ENCODE measurements at places on chromosomes 11 and 22. TPM values are rescaled to one million over a fixed set of nuclear protein-coding genes. Genes with fewer than 3 reads are reported as not detected.

DNA sequence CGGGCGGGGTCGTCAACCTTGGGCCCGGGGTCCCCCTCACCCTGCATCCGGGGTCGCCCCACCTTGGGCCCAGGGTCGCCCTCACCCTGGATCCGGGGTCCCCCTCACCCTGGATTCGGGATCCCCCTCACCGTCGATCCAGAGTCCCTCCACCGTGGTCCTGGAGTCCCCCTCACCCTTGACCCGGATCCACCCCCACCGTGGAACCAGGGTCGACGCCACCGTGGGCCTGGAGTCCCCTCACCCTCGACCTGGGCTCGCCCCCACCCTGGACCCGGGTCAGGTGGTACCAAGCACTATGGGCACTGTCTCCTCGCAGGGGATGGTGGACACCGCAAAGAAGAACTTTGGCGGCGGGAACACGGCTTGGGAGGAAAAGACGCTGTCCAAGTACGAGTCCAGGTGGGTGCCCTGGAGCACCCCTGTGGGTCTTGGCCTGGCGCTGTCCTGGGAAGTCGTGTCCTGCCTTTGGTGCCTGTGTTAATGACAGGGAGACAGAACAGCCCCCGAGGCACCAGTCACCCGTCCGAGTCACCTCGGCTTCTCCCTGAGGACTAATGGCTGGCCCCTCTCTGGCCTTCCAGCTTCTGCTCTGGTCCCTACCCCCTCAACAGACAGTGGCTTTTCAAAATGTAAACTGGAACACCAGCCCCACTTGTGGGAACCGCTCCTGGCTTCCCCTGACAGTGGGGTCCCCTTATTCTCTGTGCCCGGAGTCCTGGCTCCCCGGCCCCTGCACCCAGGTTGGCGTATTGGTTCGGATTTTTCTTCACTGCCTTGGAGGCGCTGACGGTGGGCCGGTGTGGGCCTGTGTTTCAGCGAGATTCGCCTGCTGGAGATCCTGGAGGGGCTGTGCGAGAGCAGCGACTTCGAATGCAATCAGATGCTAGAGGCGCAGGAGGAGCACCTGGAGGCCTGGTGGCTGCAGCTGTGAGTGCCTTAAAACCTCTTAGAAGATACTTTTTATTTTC, 762 bp downstream of the CRELD2 start:
- no peak for DNase-seq

GRCh38 chr11:44125598-44125997, 30.1 kb downstream of the EXT2 start:
- no peak for DNase-seq

DNA sequence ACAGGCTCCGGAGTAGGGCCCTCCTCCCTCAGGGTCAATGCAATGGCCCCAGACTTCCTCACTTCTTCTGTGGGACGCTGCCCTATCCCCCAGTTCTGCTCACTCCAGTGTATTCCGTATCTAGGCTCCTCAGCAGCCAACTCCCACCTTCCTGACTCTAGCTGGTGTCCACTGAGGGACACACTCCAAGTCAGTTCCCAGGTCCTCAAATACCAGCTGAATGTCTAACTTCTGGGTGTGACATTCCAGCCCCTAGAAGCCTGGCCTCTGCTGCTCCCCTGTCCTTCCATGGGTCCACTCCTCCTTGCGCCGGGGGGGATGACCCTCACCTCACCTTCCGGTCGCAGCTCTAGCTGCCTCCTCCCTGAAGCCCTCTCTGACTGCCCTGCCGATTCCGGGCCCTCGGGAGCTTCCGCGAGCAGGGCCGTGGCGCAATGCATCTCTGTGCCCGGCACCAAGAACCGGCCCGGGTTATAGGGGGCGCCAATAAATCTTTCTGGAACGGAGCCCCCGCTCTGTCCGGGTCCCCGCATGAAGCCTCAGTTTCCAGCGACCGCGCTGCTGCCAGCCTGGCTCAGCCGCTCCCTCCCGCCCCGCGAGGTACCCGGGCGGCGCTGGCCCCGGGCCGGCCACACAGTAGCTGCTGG, 15.4 kb downstream of the BAD start:
- DNase-seq = no peak

- DNase-seq = no peak
Observed at GRCh38 chr22:50201191-50202129, 649 bp downstream of the SELENOO start.

DNA sequence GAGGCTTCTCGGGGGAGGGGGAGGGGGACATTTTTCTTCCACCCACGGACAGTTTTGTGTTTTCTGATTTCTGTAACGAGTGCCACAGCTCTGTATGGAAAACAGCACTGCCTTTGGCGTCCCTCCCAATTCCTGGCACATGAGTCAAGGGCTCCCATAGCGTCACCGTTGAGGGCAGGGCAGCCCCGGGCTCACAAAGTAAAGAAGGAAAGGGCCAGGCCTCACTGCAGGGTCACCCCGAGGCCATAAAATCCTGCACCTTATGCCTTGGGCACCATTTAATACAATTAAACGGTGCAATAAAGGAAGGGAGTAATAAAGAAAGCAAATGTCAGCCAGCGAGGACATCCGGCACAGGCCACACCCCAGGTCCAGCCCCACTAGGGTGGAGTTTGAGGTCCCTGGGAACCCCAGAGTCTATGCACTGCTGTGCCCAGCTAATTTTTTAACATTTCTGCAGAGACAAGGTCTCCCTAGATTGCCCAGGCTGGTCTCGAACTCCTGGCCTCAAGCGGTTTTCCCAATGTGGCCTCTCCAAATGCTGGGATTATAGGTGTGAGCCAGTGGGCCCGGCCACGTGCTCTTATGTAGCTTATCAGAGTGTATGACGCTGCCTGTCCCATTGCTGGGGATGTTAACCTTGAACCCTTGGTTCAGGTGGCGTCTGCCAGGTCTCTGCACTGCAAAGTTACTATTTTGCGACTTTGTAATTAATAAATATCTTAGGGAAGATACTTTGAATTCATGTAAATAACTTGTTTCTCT, 13.6 kb upstream of the MUC2 start:
- DNase-seq = no peak

GRCh38 chr11:1574933-1575242, 2.8 kb upstream of the DUSP8 start:
- no peak for DNase-seq

- no peak for DNase-seq
Observed at GRCh38 chr11:123233280-123233974, 38.4 kb upstream of the CLMP start.

DNA sequence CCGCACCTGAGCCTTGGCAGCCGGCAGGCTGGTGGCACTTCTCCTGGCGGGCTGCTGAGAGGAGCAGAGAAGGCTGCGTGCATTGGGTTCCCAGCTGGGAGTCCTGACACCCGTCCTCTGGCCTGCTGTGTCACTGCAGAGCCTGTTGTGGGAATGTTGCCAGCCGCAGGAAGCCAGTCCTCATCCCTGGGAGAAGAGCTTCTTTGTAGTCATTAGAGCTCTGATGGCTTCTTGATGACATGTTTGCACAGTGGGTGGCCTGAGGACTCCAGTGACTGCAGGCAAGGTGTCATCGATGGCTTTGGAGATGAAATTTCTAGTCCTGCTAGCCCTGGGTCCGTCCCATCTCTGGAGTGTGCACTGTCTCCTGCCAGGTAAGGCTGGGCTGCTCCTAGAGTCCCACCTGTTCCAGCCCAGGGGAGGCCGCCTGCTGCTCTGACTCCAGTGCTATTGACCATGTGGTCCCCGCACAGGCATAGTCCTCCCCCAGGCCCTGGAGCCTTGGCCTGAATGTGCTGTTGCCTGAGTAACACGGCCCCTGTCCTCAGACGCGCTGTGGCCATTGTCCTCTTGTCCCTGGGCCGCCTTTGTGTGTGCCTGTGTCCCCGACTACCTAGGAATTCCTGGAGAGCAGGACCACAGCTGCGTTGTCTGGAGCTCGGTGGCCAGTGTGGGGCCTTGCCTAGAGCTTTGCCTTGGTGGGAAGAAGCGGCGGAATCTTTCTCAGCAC, 129.2 kb downstream of the CACNA1I start:
- no peak for DNase-seq

DNA sequence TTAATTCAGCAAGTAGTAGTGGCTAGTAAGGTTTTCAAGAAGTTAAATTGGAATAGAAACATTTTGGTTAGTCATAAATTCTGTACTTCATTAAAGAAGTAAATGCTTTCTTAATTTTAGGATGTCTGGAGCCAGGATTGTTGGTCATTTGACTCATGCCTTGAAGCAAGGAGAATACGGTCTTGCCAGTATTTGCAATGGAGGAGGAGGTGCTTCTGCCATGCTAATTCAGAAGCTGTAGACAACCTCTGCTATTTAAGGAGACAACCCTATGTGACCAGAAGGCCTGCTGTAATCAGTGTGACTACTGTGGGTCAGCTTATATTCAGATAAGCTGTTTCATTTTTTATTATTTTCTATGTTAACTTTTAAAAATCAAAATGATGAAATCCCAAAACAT, 25.8 kb downstream of the ACAT1 start:
- DNase-seq = no peak

GRCh38 chr22:25407226-25407858, 157.1 kb upstream of the GRK3 start:
- no peak for DNase-seq

DNA sequence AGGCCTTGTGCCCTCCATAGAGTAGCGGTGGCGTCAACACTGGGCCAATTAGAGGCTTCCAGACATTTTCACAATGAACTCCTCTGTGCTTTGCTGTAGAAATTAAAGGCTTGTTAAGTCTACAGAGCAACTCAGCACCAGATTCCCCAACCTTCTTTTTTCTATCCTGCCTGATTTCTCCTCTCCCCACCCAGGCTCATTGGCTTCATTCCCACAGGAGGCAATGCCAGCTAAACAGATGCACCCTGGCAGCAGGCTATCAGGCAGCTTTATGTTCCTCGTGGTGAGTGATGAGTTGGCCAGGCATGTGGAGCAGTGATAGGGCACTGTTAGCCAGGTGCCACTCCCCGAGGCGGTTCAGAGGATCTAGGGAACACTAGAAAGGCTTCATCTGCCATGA, 4.8 kb downstream of the DIXDC1 start:
- no peak for DNase-seq

DNA sequence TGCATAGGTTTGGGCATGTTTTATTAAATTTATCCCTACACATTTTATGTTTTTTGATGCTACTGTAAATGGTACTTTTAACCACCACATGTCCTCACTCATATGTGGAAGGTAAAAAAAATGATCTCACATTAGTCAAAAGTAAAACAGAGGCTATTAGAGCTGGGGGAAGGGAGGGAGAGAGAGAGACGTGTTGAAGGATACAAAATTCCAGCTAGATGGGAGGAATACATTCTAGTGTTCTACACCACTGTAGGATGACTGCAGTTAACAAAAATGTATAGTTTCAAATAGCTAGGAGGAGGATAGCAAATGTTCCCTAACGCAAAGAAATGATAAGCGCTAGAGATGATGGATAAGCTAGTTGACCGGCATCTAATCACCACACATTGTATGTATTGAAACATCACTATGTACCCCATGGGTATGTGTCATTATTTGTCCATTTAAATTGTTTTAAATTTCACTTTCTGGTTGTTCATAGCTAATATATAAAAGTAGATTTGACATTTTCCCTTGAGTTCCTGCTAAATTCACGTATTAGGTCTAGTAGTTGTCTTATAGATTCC, 9.9 kb upstream of the GNB1L start:
- no peak for DNase-seq

GRCh38 chr11:70112017-70112434, 33.9 kb downstream of the ANO1 start:
- no peak for DNase-seq

DNA sequence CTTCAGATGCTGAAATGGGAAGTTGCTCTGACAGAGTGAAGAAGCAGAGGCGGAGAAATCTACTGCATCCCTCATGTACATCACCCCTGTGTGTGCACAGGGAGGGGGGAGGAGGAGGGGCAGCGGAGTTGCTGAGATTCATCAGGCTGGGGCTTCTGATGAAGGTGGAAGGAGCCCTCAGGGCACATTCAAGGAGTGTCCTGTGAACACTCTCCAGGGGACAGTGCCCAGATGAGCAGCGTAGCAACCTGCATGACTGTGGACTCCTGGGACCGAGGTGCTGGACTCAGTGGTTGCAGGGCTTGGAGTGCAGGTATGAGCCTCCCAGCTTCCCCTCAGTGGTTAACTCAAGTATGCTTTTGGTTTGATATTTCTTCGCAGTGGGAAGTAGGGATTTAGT, 257.8 kb upstream of the B3GAT1 start:
- DNase-seq = no peak

GRCh38 chr11:86174101-86175046, 70.2 kb upstream of the EED start:
- peak; percentile 99 for DNase-seq

GRCh38 chr11:1384199-1384970, 5.3 kb upstream of the BRSK2 start:
- no peak for DNase-seq

- no peak for DNase-seq
Observed at GRCh38 chr22:48979482-48979881, 848.2 kb downstream of the BRD1 start.

DNA sequence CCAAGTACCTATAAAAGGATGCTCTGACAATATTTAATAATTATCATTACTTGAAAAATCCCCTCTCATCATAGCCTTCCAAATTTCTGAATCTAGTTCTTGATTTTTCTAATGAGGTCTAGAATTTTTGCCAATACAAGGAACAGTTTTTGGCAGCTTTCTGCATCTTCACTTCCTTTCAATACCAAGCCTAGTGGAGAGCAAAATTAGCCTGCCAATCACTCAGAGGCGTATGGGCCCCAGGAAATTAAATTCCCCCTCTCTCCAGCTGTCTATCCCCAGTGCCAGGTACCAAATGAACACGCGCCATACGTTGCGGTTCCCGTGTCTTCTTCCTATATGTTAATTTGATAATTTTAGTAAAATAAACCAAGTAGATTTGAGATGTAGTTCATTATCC, 293.9 kb downstream of the NTM start:
- DNase-seq = no peak

DNA sequence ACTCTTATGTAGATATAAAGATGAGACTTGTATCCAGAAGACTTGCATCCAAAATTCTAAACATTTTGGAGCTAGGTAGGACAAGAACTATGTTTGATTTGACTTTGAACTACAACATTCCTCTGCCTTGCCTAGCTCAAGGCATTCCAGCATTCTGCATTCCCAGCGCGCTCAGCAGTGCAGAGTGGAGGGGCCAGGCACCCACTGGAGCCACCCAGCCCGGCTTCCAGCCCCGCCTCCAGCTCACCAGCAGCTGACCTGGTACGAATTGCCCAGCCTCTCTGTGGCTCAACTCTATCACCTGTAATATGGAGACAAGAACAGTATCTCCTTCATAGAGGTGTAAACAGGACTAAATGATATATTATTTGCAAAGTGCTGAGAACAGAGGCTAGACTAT, 28.8 kb downstream of the PRDM10 start:
- no peak for DNase-seq

- no peak for DNase-seq
Observed at GRCh38 chr11:112012874-112013273, 12.3 kb upstream of the DLAT start.

Gene SLC29A2
- total RNA-seq = 0.48 TPM

Gene CHRM1
- not detected for total RNA-seq

Gene YPEL4
- 0.41 TPM for total RNA-seq

Gene DEFB131B
- total RNA-seq = not detected

Gene SCUBE2
- total RNA-seq = 0.76 TPM

Gene PRRG4
- total RNA-seq = 0.44 TPM

Gene MMP27
- total RNA-seq = not detected

Gene CEP126
- total RNA-seq = 0.58 TPM

Gene INSC
- total RNA-seq = 0.18 TPM

Measured in glomerular endothelial cell (primary cell).